Peyer's patch (tissue), 4 donors: ENCODE measurements at places on chromosomes 3 and 15. TPM values are rescaled to one million over a fixed set of nuclear protein-coding genes. Genes with fewer than 3 reads are reported as not detected.

GRCh38 chr3:159884661-159885402, 103.8 kb upstream of the IL12A start:
- DNase-seq: no peak

DNA sequence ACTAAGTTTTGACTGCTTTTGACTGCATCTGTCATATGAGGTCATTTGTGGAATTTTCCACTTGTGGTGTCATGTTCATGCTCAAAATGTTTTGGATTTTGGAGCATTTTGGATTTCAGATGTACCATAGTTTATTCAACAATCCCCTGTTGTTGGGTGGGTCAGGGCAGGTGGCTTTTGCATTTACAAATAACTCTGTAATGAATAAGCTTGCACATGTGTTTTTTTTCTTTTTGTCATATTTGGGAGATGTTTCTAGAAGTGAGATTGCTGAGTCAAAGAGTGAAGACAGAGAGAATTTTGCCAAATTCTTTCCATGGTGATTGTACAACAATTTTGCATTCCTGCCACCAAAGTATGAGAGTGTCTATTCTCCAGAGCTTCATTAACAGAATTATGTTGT, 62.4 kb upstream of the ADPGK start:
- DNase-seq: no peak

DNA sequence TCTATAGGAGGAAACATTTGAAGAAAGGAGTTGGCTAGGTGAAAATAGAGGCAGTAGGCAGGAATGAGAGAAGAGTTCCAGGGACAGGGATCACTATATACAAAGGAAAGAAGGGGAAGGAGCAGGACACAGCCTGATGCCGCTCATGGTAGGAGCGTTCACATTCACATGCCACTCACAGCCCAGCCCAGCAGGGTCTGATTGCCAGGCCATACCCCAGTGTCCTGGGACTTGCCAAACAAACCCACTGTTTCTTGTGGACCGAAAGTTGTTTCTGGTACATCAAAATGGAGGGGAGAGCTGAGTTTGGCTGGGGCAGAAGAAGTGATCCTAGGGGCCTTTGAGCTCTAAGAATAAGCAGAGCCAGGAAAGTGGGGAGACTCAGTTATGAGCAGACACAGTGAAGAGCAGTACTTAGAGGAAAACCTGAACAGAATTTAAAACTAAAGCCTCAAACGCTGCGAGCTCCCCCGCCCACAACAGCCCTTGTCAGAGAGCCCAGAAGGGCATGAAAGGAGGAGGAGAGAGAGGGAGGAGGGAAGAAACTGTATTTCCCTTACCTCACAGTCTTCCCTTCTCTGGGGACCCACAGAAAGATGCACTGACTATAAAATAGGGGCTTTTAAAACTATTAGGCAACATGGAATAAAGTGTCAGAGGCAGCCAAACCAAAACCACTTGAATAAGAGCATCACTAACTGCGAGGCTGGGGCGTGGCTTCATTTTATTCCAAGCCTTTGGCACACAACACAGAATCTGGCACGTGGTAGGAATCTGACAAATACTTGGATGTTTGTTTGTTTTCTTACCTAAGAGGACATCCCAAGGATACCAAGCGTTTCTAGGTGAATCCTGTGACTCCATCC, 129.0 kb downstream of the RPL22L1 start:
- DNase-seq: peak; percentile 64

GRCh38 chr3:106588739-106589138, 719.9 kb upstream of the CBLB start:
- no peak for DNase-seq

DNA sequence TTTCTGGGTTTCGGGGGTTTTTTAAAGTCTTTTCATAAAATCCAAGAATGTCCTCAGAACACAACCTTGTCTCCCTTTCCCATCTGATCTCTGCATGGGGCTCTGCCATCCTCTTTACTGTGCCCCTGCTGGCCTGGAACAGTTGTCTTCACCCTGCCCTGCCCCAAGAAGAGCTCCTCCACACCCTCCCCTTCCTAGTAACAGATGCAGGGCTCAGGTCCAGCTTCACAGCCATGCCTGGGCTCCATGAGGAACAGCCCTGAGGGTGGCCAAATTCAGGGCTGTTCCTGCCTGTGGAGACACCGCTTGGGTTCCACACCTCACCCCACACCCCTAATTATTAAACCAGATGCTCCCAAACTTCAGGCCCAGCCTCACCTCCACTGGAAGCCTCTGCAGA, 12.9 kb upstream of the ULK3 start:
- DNase-seq: no peak

RPN1 gene
- total RNA-seq: 185 TPM

- no peak for DNase-seq
Measured at GRCh38 chr15:47972738-47973137, 148.1 kb upstream of the SLC24A5 start.

- no peak for DNase-seq
Measured at GRCh38 chr3:153305189-153305588, 143.2 kb downstream of the RAP2B start.

SERPINI1 gene
- not detected for total RNA-seq

- no peak for DNase-seq
Measured at GRCh38 chr3:151402349-151402748, 17.8 kb upstream of the P2RY12 start.

- no peak for DNase-seq
Measured at GRCh38 chr3:167691366-167691765, 37.6 kb upstream of the WDR49 start.

ADAMTS9 gene
- 8.0 TPM for total RNA-seq

DNA sequence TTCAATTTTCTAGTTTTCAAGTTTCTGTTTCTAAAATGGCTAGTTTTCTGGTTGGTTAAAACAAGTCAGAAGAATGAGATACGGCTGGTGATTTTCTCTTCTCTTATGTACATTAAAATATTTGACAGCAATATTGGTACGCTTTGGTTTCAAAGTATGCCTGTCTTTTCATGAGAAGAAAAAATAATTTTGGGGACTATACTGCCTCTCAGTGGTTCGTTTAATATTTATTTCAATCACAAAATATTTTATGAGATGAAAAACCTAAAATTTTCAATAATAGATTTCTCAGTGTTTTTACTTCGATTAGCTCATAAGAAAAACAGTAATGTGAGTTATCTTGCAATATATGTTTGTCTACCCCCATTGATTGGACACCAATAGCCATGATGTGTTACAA, 72.8 kb upstream of the AADACL2 start:
- no peak for DNase-seq

- DNase-seq: no peak
Measured at GRCh38 chr3:52839892-52840545, 5.2 kb upstream of the MUSTN1 start.

- no peak for DNase-seq
Measured at GRCh38 chr15:45307230-45307924, 55.3 kb downstream of the SLC28A2 start.

DNA sequence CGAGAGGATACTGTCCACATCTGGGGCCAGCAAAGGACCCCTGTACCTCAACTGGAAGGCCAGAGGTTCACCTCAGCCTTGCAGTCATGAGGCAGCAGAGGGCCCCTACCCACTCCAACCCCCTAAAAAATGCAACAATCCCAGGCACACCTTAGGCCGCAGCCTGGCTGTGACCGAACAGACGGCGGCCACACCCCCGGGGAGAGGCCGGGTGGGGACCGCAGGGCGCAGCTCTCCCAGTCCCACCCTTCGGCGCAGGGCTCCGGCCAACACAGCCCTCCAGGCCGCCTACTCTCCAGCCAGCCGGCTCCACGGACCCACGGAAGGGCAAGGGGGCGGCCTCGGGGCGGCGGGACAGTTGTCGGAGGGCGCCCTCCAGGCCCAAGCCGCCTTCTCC, 457 bp upstream of the DNAJA4 start:
- no peak for DNase-seq

DNA sequence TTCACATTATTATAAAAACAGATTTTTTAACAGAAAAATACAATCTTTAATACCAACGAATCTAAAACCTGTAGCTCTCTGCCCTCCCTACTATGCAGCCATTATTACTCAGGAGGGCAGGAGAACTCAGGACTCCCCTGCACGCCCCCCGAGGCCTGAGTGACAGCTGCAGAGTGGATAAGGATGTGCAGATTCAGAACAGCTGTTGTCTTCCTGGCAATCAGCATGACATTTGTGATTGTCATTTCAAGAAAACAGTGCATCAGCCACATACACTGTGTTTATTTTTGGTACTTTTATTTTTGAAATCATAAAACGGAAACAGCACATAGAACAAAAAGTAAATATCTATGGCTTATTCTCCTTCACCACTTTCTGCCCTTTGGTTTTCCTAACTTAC, 450.8 kb downstream of the OCA2 start:
- DNase-seq: no peak

GRCh38 chr15:83913034-83913632, 259.2 kb downstream of the ADAMTSL3 start:
- no peak for DNase-seq

THRB gene
- total RNA-seq: 4.0 TPM

DNA sequence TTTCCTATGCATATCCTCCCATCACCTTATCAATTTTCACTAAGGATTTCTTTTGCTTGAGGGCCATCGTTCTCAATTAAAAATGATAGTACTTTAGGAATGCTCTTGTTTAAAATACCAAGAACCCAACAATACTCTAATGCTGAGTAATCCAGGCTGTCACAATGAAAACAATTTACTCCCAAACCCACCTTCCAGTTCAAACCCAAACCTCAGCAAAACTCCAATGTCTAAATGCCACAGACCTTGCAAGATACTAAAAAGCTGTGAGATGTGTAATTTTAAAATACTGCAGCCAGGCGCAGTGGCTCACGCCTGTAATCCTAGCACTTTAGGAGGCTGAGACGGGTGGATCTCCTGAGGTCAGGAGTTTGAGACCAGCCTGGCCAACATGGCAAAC, 889.8 kb downstream of the ROBO1 start:
- no peak for DNase-seq

DNA sequence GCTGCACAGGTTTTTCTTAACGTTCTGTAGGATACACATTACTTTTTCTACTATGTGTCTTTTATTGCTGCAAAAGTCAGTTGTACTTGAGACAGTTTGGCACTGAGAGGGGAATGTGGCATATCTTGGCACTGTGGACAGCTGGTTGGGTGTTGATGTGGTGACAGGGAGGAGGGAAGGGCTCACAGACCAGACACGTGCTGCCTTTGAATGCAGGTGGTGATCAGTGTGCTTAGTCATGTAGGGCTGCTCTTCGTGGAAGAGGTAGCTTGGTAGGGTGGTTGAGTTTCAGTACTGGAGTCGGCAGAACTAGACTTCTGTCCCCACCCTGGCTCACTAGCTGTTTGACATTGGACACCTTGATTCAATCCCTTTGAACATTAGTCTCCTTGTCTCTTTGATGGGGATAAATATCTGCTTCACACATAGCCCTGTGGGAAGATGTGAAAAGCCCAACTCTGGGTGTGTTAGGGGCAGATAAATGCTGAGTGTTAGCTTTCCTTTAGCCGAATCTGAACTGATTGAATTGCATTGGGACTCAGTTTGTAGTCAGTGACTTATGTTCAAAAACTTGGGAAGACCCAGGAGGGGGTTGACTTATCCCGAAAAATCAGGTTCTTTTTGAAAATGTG, 108.4 kb downstream of the PTPRG start:
- peak; percentile 20 for DNase-seq

DNA sequence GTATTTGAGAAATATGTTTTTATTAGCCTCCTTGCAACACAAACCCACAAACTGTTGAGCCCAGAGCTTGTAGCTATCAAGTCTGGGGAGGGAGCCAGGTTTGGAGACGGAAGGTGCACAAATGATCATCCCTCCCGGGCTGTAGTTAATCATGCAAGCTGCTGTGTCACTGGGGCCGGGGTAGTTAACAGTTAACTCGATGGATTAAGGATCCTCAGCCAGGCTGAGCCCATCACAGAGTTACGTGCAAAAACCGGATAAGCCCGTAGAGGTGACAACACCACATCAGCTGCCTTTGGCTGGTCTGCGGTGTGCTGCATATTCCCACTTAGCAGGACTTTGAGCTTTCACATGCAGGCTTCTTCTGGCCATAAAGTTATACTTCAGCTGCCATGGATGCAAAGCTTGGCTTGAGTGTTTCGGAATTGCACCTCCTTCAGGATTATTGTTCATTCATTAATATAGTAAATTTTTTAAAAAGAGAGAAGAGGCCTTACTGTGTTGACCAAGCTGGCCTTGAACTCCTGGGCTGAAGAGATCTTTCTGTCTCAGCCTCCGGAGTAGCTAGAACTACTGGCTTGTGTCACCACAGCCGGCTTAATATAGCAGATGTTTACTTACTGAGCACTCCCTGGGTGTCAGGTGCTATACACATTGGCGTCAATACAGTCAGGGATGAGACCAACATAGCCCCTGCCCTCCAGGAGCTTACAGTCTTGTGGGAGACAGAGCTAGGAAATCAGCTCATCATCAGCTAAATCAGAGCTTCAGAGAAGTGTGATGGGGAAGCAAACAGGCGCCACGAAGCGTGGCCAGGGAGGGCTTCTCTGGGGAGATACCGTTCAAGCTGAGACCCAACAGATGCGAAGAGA, 226.8 kb upstream of the BHLHE40 start:
- no peak for DNase-seq

CKMT1B gene
- 74.3 TPM for total RNA-seq
